Anterior cingulate cortex (tissue), 58 donors: ENCODE measurements at places on chromosomes 1 and 21.

DNA sequence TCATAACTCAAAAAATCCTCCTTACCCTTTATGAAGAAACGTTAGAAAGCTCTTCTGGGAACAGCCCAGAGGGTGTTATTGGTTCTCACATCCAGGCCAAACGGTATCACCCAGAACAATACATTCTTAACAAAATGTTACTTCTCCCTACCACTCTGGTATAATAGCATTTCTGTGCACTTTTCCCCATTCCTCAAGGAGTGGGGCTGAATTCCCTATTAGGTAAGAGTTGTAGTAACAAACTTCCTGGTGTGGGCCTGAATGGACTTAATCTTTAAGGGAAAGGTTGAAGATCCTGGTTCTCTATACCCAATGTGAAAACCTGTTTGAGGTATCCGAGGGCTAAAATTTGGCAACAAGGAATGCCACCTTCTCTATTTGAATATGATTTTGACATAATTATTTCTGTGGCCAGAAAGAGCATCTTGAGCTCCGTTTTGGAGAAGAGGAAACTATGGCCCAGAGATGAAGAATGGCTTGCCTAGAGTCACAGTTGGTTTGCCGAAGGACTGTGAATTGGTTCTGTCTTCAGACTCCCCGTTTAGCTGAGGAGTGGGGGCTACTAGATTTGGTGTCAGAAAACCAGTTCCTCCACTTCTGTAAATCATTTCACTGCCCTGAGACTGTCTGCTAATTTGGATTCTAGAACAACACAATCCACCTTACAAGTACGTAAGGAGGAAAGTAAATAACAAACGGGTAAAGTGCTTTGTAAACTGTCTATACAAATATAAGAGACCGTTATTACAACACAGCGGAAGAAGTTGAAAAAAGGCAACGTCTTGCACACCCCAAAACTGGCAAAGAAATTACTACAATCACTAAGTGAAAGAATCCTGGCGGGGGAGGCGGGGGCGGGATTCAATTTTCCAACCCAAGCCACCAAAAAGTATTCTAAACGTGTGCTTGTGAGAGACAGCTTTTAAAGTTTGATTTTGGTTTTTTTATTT lies 2.3 kb downstream of the ANP32E start:
- no peak for DNase-seq

DNA sequence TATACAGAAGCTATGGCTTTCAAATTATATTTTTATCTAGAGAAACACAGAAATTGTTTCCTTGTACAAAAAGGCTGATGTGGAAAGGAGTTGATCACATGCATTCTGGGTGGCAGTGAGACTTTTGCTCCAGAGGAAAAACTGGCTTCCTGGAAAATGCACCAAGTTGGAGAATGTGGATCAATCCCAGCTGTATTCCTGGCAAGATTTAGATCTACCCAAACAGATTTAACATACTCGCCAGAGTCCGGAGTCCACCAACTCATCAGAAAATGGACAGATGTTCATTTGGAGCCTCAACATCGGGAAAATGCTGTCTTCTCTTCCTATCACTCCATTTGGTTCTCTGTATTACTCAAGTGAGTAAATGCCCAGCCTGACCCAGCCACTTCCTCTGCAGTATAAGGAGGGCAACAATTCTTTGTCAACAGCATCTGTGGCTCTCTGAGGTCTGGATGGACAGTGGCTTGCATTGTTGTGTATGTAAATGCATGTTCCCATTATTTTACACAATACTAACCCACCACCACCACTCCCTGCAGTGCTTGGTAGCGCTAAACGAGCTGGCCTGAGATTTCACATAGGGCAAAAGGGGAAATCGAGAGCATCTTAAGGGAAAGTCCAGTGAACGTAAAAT lies 226.2 kb upstream of the IRF2BP2 start:
- DNase-seq, result no peak

DNA sequence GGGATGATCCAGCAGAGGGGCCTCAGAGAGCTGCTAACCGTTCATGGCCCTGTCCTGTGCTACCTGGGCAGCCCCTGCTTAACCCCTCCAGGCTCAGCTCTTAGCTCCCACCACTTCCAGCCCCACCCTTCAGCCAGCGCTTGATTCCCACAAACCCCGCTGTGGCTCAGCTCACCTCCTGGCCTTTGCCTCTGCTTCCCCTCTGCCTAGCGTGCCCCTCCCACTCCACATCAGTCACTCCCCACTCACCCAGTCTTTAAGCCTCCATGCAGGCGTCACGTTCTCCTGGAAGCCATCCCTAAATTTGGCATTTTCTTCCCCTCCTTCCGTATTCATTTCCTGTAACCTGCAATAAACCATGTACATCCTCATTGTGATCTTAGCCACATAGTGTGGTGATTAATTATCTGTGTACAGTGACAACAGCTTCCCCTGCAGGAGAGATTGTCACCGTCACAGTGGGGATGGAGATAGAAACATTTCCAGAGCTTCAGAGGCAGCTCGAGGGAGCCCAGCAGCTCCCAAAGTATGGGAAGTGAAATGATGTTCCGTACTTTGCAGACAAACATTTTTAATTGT lies 65.5 kb downstream of the EPHB2 start:
- DNase-seq, result no peak

DNA sequence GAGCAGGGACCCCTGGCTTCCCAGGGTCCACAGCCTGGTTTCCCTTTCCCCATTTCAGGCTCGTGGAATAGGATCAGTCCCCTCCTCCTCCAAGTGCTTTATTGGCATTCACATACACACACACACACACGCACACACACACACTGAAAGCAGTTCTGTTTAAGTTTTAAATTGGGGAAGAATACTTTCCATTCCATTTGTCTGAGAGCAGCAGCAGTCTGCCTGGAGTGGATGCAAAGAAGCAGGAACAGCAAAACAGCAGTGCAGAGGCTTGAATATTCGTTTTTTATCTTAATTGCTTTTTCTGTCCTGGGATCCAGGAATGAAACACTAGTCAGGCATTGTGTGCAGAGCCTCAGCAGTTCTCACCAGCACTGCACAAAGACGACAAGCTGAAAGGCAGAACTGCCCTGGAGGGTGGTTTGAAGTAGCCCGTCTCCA lies 7.1 kb downstream of the CYB561D1 start:
- DNase-seq, result no peak

DNA sequence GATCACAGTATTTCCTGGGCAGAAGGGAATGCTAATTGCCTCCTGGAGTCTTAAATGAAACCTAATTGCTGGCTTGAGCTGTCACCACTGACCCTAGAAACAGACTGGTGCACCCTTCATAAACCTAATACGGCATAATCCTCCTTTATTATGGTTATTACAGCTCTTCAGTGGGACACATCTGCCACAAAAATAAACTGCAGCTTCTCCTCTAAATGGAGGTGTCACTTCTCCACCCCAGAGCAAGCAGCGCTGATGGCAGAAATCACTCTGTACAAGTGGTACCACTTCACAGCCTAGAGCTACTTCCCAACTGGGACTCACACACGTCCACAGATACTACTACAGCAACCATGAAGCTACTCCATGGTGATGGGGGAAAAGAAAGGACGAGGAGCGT lies 11.1 kb downstream of the PTPN14 start:
- DNase-seq, result no peak

- peak; percentile 52 for DNase-seq
Measured at GRCh38 chr1:209937996-209938959, at the start of gene SYT14. SYT14 (plus strand) TSS chr1:209938217; CDS start chr1:209938265, 48 bp downstream.

DNA sequence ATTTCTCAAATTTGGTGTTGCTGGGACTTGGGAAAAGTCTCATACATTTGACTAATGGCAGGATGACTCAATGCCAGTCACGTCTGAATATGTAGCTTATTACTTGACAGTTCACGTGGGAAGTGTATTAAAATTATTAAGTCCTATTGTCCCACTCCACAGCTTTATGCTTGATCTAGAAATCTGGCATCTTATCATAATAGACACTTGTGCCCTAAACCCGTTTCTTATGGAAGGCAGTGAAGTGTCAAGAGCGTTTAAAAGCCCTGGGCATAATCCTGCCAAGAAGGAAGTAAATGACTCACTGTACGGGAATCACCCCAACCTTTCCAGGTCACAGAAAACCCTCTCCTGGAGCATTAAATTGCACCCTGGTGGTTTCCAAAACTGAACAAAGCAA lies 207.4 kb downstream of the APP start:
- DNase-seq, result no peak

DNA sequence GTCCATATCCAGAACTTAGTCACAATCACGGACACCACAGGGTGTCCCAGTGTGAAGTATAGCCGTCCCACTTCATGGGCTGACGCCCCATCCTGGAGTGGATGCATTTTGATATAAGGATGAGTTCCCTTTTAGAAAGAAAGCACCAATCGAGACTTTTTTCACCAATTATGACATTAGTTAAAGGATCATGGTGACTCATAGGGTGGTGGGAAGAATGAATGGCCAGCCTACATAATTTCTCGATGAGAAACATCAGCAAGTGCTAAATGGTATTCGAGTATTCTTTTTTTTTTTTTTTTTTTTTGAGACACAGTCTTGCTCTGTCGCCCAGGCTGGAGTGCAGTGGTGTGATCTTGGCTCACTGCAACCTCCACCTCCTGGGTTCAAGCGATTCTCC lies 38.5 kb upstream of the USP1 start:
- no peak for DNase-seq

DNA sequence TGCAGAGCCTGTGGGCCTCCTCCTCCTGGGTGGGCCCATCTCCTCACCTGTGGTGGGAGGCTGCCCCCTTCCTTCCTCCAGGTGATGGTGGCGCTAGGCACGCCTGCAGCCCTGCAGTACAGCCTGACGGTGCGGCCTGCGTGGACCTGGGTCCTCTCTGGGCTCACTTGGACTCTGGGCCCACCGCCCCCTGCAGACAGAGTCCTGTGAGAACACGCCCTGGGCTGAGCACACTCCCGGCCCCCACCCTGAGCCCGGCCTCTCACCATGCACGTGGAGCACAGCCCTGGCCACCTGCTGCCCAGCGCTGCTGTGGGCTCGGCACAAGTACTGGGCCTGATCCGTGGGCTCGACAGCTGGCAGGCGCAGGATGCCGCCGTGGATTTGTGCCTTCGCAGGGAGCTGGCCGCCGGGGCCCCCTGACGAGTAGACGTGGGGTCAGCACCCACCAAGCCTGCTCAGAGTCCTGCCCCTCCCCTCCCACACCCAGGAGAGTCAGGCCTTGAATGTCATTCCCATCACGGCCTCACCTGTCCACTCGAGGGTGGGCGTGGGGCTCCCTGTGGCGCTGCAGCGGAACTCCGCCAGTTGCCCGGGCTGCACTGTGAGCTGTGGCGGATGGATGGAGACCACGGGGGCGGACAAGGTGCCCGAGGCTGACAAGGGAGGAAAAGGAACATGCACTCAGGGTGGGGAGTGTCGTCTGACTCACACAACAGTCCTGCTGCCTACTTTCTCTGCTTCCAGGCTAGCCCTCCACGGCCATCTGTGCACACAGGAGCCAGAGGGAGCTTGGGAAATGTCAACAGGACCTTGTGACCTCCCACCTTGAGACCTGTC lies 43.4 kb downstream of the LDLRAD2 start:
- no peak for DNase-seq

GRCh38 chr1:210024996-210025395 lies 87.0 kb downstream of the SYT14 start:
- no peak for DNase-seq

DNA sequence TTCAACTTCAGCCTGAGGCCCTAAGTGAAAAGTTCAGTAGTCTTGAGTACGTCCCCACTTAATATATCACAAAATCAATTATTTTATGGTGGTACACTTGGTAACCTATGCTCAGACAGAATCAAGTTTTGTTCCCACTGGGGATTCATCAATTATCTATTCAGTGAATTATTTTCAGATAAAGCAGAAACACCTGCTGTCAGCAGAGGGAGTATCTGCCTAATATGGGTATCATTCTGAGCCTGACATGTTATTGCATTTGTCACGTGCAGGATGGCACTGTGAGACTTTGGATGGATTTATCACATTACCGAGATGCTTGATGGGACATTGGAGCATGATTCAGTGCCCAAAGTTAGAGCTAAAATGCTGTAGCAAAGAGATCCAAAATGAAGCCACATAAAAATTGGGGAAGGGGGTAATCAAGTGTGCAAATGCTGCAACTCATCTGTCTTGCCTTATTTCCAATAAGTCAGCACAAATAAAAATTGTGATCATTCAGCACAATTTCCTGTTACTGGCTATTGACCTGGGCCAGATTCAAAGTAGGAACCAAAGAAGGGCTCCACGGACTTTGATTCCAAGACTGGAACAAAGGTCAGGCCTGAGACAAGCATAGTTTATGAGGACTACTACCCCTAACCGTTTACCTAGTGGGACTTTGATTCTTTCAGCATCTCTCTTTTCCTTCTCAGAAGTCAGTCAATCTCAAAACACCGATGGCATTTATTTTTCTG lies 657.6 kb downstream of the LMO4 start:
- DNase-seq, result no peak

DNA sequence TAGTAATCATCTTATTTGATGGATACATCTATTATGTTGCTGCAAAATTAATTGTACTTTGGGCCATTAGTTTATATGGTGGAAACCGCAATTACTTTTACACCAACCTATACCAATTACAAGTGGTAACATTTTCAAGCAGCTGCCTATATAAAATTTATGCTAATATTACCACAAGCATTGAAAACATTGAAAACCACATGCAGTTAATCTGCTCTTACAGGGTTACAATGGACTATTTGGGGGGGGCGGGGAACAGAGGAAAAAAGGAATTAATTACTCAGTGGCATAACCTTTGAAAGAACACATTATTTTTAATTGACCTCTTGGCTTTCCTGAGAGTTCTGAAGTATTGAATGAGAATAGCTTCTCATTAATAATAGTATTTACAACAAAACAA lies 1793.2 kb downstream of the NCAM2 start:
- DNase-seq, result no peak

GRCh38 chr1:31748365-31748764 lies 15.8 kb downstream of the ADGRB2 start:
- DNase-seq, result no peak

DNA sequence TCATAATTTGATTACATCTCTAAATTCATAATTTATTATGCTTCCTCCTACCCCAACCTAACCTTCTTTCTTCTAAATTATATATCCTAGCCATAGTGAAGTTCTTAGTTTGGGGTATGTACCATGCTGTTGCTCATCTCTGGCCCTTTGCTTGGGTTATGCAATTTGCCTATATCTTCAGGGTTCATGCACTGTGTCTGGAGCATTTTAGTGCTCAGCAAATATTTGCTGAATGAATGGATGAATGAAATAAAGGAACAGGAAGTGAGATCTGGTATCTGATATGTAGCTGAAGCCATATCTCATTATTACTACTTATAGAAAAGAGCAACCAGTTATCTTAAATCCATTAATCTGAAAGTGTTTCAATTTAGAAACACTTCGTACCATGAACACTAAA lies 137.6 kb downstream of the GPATCH2 start:
- no peak for DNase-seq
